H1 (cell line): ENCODE measurements at places on chromosomes 12 and 14.

- no peaks in the 10 kb centered on the region for H3K27me3 ChIP-seq
- no peaks in the 10 kb centered on the region for H3K36me3 ChIP-seq
- no peak overlapping the region for H3K4me3 ChIP-seq
- peaks cover 1% of the 10 kb centered on the region; the same call in 1 of the 2 replicates for H3K4me1 ChIP-seq
- H3K27ac ChIP-seq: no peak overlapping the region
- no peak for DNase-seq
These were observed 120.7 kb upstream of the SLC38A2 start for GRCh38 chr12:46493150-46493833.

DNA sequence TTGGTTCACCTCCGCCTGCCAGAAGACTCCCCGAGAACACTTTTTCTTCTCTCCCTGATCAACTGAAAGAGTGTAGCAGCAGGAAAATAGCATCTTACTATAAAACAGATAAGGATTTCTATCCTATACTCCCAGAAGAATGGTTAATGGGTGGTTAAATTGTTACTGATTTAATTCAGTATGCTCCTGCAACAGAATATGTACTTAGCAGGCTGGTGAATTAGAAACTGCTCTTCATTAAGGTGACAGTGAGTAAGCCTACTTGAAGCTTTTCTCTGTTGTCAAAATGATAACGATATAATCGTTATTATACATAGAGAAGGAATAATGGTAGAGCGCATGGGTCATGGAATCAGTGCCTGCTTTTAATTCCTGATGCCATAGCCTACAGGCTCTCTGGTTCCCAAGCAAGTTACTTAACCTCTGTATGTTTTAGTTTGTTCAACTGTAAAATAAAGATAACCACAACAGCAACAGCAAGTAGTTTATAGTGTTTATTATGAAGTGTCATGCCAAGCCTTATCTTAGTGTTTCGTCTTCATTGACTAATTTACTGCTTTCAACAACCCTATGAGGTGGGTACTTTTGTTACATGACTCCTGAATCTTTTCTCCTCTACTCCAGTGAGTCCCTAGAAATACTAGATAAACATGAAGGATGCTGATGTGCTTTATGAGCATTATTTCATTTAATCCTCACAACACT, 392.6 kb downstream of the CCDC91 start:
- no peaks in the 10 kb centered on the region for H3K4me1 ChIP-seq
- H3K27me3 ChIP-seq: no peaks in the 10 kb centered on the region
- DNase-seq: no peak
- H3K36me3 ChIP-seq: no peaks in the 10 kb centered on the region
- H3K27ac ChIP-seq: no peak overlapping the region
- H3K4me3 ChIP-seq: no peak overlapping the region

DNA sequence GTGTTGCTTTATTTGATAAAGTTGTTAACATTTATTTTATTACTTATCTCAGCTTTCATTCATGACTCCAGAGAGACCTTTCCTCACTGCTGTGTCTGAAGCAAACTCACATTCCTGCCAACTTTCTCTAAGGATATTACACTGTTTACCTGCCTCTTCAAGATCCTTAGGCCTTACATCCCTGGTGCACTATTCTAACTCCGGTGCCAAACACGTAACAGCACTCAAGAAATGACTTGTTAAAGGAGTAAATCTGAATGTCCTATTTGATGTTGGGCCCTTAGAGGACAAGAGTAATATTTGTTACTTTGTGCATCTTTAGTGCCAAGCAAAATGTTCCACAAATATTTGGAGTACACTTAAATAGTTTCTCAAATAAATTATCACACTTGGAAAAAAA, 324.1 kb upstream of the FLRT2 start:
- no peak overlapping the region for H3K4me3 ChIP-seq
- no peak for DNase-seq
- H3K4me1 ChIP-seq: no peaks in the 10 kb centered on the region; the same call in 1 of the 2 replicates
- no peaks in the 10 kb centered on the region for H3K36me3 ChIP-seq

DNA sequence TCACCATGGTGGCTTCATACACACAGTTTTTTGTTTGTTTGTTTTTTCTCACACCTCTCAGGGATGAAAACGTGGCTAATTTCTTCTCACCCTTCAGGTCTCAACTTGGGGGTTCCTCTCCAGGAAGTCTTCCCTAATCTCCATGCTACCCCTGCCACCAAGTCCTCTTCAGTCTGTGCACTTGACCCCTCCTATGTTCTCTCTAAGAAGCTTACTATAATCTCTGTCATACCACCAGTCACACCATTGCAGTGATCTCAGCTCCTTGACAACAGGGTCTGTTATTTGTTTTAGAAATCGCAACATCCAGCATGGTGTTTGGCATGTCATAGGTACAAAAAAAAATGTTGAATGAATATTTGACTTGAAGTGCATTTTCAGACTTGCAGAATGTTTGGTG, 83.4 kb downstream of the PRORP start:
- no peaks in the 10 kb centered on the region for H3K36me3 ChIP-seq
- H3K4me3 ChIP-seq: no peak overlapping the region
- DNase-seq: no peak
- no peak overlapping the region for H3K27ac ChIP-seq

DNA sequence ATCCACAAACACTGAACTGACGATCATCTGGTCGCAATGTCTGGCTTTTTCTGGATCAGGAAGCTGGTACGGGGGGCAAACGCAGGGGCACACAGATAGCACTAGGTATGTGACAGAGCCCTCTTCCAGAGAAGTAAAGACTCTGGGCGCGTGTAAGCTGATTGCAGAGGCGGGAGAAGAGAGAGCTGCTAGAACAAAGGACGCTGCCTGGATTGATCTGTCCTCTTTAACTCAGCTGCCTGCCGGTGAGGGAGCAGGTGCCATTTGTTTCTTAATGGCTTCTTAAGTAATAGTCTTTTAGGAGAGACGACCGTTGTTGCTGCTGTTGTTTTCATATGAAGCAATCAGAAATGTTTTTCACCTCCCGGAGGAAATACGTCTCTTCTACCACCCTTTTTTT, 77.3 kb downstream of the GLT1D1 start:
- no peaks in the 10 kb centered on the region for H3K36me3 ChIP-seq
- no peak for DNase-seq
- H3K27me3 ChIP-seq: no peaks in the 10 kb centered on the region
- no peaks in the 10 kb centered on the region for H3K4me1 ChIP-seq
- H3K27ac ChIP-seq: no peak overlapping the region
- no peak overlapping the region for H3K4me3 ChIP-seq

DNA sequence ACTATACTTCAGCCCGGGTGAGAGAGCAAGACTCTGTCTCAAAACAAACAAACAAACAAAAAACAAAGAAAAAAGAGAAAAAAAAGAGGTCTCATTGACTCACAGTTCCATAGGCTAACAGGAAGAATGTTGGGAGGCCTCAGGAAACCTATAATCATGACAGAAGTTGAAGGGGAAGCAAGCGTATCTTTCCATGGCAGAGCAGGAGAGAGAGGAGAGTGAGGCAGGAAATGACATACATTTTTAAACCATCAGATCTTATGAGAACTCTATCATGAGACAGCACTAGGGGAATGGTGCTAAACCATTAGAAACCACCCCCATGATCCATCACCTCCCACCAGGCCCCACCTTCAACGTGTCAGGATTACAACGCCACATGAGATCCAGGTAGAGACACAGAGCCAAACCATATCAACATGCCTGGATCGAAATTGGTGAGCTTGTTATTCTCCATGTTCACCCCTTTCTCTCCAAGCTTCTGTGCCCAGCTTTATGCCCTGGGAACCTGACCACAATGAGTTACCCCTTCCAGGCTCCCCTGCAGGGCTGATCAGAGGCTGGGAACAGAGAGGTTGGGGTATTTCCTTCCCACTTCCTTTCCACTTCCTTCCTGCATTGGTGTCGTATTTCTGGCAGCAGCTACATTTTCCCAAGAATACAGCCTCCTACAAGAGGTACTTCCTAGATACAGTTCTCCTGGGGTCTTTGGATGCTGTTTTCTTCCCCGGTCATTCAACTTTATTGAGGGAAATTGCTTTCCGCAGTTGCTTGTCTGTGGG, 219.3 kb upstream of the FLRT2 start:
- H3K4me3 ChIP-seq: no peak overlapping the region
- no peaks in the 10 kb centered on the region for H3K36me3 ChIP-seq
- H3K27me3 ChIP-seq: no peaks in the 10 kb centered on the region

GRCh38 chr12:129036135-129036534, 182.9 kb downstream of the GLT1D1 start:
- H3K4me3 ChIP-seq: no peak overlapping the region
- no peaks in the 10 kb centered on the region for H3K27me3 ChIP-seq
- no peaks in the 10 kb centered on the region for H3K36me3 ChIP-seq
- DNase-seq: no peak
- H3K27ac ChIP-seq: no peak overlapping the region

DNA sequence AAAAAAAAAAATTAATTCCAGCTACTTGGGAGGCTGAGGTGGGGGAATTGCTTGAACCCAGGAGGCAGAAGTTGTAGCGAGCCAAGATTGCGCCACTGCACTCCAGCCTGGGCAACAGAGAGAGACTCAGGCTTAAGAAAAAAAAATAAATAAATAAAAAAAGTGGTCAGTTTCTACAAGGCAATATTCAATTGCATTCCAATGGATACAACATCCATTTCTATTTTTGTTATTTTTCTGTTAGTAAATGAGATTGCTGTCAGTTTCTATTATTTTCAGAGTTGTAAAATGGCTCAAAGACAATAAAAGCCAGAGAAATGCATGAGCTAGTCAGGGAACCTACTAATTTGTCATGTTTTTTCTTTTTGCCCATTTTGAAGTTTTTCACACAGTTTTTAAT, 119.2 kb downstream of the PDE3A start:
- no peak overlapping the region for H3K27ac ChIP-seq
- no peak overlapping the region for H3K4me3 ChIP-seq
- DNase-seq: no peak
- no peaks in the 10 kb centered on the region for H3K27me3 ChIP-seq
- no peaks in the 10 kb centered on the region for H3K36me3 ChIP-seq
- no peaks in the 10 kb centered on the region for H3K4me1 ChIP-seq

DNA sequence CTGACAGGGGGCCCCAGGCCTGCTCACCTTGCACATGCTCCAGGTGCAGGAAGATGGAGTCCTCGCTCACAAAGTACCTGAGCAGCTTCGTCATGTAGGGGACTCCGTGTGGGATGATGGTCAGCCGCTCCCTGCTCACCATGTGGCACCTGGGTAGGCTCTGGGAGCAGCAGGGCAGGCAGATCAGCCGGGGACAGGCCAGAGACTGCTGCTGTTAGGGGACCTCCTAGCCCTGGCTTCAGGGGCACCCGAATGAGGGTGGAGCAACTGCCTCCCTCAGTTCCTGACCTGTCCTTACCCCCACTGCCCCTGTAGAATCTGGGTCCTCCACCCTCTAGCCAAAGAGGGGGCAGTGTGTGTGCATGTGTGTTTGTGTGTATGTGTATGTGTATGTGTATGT, 11.8 kb downstream of the RPS6KL1 start:
- no peak for DNase-seq
- H3K36me3 ChIP-seq: no peaks in the 10 kb centered on the region
- no peak overlapping the region for H3K4me3 ChIP-seq
- no peaks in the 10 kb centered on the region for H3K27me3 ChIP-seq

DNA sequence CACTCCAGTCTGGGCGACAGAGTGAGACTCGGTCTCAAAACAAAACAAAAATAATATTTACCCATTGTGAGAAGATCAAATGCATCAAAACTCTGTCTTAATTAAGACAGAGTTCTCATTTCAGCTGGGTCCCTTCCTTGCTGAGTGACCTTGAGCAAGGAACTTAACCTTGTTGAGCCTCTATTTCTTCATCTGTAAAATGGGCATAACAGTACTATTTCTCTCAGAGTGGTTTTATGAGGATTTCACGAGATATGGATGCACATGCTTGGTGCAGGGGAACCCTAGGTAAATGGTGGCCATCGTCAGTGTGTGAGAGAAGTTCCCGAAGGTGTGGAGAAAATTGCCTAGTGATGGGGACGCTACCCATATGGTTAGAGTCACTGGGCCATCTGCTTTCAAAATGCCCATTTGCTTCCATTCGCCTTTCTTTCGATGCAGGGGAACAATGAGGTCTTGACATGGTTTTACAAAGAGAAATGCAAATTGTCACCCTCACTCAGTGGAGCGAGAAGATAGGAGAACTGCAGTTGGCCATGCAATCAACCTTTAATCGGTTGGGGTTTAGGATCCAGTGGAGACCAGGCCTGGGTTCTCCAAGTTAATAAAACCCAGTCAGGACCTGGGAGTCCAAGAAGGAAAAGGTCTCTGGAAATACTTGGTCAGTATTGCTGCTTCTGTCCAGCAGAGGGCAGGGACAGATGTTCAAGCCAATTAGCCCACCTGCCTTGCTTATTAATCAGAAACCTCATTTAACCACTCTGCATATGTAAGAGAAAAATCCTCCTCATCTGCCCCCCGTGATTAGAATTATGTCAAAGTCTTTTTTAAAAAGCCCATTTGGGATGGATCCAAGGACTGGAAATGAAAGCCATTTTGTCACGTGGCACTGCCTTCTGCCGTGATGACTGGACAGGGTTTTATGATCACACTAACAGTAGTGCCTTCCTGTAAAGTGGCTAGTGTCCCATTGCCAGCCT, 37.2 kb downstream of the CFAP251 start:
- H3K36me3 ChIP-seq: no peaks in the 10 kb centered on the region
- DNase-seq: no peak
- no peaks in the 10 kb centered on the region for H3K27me3 ChIP-seq
- H3K27ac ChIP-seq: no peak overlapping the region
- H3K4me1 ChIP-seq: peaks cover 7% of the 10 kb centered on the region

GRCh38 chr14:58171090-58171489, 19.1 kb upstream of the ARMH4 start:
- no peak overlapping the region for H3K27ac ChIP-seq
- no peaks in the 10 kb centered on the region for H3K36me3 ChIP-seq
- H3K4me1 ChIP-seq: peaks cover 4% of the 10 kb centered on the region
- no peaks in the 10 kb centered on the region for H3K27me3 ChIP-seq

DNA sequence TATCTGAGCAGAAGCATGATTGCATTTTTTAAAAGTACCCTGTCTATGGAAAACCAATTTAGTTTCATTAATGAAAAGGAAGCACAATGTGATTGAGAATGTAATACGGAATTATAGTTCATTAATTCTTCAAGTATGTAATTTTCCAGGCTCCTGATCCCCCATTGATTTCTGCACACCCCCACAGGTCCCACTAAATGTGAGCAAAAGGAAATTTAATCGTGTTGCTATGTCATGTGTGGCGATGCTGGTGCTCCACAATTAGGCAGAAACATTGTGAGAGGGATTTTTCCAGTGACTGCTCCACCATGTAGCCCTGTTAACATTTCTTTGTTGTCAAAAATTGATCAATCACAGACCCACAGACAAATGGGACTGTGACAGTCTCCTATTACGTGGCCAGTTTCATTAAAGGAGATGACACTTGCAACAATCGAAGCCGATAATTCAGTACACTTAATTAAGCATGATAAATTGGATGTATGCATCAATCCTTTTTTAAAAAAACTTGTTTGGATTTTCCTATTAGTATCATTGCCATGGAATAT, 306.0 kb downstream of the NELL2 start:
- no peak overlapping the region for H3K4me3 ChIP-seq
- H3K4me1 ChIP-seq: no peaks in the 10 kb centered on the region
- H3K27me3 ChIP-seq: no peaks in the 10 kb centered on the region
- no peak overlapping the region for H3K27ac ChIP-seq
